ENCODE measurements at places on chromosomes 12 and 14.

GRCh38 chr12:116919247-116919661, 8.5 kb downstream of the FBXW8 start:
- DNase-seq: no peak

DNA sequence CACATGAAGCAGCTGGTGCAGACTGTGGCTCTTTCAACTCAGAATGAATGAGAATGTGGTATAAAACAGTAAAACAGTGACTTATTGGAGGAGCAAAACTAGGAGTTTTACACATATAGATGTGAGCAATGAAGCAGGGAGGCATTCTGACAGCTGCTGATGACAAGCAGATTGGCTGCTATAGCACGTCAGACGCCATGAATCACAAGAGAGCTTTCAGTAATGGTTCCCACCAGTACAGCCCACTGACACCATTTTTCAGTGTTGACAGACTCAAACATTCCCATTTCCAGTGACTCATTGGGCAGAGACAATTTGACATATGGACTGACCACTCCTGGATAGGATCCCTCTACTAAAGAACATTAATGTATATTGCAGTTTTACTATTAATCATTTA, 24.6 kb upstream of the FSCB start:
- no peak for DNase-seq

- no peak for DNase-seq
Observed at GRCh38 chr12:52019113-52019770, 12.5 kb downstream of the TAMALIN start.

DNA sequence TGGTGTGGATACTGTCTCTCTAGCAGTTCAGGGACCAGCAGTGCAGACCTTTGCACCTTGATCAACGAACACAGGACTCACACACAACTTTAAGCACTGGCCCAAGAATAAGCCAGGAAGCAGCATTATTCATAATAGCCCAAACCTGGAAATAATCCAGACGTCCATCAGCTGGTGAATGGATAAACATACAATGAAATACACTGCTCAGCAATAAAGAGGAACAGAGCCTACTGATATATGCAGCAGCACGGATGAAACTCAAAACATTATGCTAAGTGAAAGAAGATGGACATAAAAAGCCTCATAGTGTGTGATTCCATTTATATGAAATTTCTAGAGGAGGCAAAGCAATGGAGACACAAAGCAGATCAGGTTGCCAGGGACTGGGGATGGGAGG, 303.9 kb upstream of the FKBP4 start:
- DNase-seq: no peak

GRCh38 chr12:52037248-52037861, 13.9 kb upstream of the NR4A1 start:
- no peak for DNase-seq

DNA sequence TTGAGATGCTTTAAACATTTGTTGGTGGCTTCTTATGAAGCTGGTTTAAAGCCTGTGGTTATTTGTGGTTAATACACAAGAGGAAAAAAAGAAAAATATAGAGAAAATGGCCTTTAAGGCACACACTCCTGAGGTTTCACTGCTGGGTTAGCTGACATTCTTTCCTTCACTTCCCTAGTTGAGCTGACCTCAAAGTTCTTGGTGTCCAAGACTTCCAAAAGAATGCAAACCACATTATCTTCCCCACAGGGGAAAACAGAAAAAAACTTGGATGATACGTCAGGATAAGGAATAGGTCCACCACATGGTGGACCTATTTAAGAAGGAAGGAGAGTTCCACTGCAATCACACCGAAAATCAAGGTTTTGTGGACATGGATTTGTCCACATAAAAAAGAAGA, 94.3 kb downstream of the SLC25A21 start:
- no peak for DNase-seq

DNA sequence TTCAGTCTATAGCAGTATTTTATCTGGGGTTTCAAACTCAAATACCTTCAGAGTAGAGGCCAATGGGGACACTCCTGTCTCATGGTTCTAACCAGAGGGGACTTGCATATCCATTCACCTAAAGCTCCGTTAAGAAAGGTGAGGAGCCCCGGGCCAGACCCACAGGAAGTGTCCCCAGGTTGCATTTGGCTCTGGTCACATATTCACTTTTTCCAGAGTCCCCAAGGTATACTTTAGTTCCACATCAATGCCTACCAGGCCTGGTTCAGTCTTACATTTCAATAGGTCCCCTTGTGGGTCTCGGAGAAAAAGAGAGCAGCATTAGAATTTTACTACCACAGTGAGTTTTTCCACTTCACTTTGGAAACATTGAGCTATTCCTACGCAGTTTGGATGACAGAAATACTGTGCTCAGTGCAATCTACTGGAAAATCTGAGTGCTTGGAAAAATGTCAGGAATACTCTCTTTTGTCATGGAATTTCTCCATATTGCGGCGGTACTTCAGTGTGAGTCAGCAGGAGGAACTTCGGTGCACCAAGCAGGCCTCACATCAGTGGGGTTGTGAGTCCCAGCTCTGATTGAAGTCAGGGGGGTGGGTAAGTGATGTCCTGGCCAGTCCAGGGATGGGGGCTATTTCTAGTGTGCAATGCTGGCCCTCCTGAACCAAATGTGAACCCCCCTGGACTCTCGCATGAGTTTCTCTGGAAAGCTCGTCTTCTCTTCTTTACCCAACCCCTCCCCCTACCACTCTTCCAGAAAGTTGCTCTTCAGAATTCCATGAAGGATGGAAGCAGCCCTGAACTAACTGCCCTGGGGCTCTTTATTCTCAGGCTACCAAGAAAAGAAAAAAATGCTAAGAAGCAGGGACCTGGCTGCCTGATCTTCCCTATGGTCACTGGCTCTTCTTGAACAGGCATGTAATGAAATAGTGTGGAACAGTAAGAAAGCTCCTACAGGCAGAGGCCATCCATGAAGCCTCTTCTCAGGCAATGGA, 184.7 kb downstream of the PRKCH start:
- no peak for DNase-seq

- no peak for DNase-seq
Observed at GRCh38 chr12:34405286-34406227, 383.3 kb downstream of the ALG10 start.

- no peak for DNase-seq
Observed at GRCh38 chr14:56180754-56181542, 62.7 kb downstream of the PELI2 start.

- DNase-seq: no peak
Observed at GRCh38 chr12:120183211-120183631, 11.3 kb downstream of the GCN1 start.

- DNase-seq: no peak
Observed at GRCh38 chr12:65868878-65869277, 44.6 kb downstream of the HMGA2 start.

- DNase-seq: no peak
Observed at GRCh38 chr14:99677231-99678140, 6.6 kb upstream of the CYP46A1 start.

GRCh38 chr12:11894890-11895289, 175.8 kb upstream of the BCL2L14 start:
- no peak for DNase-seq

DNA sequence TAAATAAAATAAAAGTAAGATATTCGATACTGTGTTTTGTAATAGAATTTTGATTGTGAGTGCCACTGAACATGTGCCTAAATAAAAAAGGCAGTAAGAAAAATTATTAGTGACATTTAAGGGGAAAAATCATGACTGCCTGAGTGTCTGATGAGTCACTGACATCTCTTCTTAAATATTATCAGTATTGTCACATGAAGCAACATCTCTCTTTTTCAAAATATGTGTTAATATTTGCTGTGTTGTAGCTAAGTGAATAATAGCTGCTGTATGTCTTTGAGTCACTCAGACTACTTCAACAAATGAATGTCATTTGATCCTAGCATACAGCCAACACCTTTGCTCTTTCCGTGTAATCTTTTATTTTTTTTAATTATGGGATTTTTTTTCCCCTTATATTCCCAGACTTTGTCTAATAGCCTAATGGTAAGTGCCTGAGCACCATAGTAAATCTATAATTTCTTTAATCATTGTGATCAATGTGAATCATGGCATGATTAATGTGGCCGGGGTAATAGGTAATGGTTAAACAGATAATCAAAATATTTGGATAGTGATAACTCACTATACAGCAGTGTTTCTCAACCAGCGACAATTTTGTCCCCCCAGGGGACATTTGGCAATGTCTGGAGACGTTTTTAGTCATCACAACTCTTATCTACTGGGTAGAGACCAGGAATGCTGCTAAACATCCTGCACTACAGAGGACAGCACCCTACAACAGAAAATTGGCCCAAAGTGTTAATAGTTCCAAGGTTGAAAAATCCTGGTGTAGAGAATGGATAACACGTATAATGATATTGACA, 11.7 kb upstream of the OTX2 start:
- DNase-seq: no peak

DNA sequence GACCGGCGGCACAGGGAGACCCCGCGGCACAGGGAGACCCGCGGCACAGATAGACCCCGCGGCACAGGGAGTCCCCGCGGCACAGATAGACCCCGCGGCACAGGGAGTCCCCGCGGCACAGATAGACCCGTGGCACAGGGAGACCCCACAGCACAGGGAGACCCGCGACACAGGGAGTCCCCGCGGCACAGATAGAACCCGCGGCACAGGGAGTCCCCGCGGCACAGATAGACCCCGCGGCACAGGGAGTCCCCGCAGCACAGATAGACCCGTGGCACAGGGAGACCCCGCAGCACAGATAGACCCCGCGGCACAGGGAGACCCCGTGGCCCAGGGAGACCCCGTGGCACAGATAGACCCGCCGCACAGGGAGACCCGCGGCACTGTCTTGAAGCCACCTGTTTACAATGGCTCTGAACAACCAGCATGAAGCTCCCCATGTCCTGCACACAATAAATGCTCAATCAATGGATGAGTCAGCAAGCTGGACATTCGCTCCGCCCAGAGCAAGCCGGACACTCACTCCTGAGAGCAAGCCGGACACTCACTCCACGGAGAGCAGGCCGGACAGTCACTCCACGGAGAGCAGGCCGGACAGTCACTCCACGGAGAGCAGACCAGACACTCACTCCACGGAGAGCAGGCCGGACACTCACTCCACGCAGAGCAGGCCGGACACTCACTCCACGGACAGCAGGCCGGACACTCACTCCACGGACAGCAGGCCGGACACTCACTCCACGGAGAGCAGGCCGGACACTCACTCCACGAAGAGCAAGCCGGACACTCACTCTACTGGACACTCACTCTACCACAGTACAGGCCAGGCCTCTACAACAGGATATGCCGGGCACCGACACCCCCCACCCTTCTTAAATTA, 121.9 kb downstream of the RFLNA start:
- DNase-seq: no peak

DNA sequence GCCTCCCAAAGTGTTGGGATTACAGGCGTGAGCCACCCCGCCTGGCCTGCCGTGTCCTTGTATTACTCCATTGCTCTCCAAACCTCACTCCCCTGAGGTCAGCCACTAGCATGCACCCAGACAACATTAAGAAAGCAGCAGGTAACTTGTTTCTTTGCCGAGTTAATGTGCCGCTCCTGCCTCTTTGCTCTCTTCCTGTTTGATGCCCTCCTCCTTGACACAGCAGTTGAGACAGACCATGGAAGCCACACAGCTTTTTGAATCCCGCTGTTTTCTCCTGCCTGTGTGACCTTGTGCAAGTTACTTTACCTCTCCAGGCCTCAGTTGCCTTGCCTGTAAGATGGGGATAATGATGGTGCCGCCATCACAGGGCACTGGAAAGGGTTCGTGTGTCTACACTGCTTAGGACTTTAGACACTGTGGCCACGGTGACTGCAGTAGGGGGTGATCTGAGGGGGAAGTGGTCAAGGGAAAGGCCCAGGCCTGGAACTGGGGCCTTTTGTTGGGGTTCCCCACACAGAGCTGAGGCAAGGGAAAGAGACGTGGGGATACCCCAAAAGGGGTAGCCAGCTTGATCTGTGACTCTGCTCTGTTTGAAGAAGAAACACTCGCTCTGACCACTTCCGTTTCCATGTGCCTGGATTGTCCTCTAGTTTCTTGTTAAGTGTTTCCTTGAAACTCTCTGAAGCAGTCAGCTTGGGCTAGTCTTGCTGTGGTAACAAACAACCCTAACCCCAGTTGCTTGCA, 69.3 kb downstream of the RIN3 start:
- no peak for DNase-seq

DNA sequence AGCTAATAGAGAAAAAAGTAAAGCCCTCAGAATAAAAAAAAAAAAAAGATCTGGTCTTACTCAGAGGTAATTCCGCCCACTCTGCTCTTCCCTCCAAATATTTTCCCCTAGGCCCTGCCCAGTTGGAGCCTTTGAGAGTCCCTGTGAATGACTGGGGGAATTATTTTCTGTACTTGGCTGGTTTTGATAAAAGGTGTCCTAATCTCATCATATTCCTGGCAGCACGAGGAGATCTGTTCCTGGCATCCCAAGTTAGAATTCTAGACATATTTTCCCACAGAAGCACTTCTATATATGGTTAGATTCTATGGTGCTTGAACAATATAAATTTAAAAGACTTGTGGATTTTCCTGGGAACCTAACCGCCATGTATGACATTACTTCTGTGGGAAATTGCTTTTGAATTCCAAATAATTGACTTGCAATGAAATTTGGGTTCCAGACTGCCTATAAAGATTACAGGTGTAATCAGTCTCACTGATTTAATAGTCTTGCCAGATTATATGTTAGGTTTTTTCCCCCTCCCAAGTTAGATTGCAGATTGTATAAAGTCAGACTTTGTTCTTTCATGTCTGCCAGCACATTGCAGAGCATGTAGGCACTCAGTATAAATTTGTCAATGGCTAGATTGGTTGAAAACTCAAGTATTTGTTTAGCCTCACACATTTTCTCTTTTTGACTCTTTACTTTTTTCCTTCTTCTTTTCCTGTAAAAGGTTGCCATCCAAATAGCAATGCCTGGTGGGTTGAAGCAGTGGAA, 12.3 kb downstream of the GPX2 start:
- DNase-seq: no peak

- DNase-seq: no peak
Observed at GRCh38 chr12:29187756-29188155, 38.7 kb downstream of the FAR2 start.

DNA sequence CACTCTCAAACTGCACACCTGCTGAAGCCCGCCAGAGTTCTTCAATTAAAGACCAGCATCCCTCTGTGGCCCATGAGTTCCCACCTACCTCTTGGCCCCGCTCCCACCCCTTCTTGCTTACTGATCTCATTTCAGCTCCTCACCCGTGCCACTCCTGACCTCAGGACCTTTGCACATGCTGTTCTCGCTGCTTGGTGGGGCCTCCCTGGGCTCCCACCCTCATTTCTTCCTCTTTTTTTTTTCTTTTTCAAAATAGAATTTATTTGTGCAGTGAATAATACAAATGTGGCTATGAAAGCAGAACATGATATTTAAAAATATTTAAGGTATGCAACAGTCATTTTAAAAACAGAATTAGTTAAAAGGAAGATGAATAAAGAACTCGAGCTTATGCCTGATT, 8.5 kb upstream of the SERPINA9 start:
- DNase-seq: no peak

DNA sequence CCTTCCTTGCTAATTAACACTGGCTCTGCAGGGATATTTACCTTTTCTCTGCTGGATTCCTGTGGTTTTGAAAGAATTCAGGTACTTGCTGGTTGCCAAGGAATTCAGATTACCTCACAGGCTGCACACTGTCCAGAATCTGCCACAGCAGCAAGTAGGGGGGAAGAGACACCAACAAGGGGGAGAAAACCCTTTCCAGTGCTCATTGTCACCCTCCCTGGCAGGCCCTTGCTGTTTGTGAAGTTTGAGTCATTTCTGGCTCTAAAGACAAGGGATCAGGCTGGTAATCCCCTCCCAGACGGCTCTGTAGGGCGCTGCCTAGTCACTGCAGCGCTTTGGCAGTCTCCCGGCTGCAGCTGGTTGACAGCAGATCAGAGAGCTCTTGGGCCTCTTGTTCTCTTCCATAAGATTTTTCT, 50.8 kb downstream of the TTLL5 start:
- DNase-seq: no peak

GRCh38 chr12:88703790-88704189, 123.5 kb upstream of the KITLG start:
- no peak for DNase-seq
